Activated T-cell treated with anti-CD3 and anti-CD28 coated beads, Interleukin-2, amount 50 U/mL, for 4 hours (primary cell): ENCODE measurements at places on chromosomes 6 and 20. TPM values are rescaled to one million over a fixed set of nuclear protein-coding genes. Genes with fewer than 3 reads are reported as not detected.

Gene CTCFL
- 0.27 TPM for total RNA-seq

Gene COL10A1
- not detected for total RNA-seq

Gene VSX1
- total RNA-seq = not detected

Gene ASIP
- not detected for total RNA-seq

Gene WFDC5
- total RNA-seq = not detected

Gene OR12D3
- not detected for total RNA-seq

Gene APOM
- 2.8 TPM for total RNA-seq

Gene PPP1R18
- total RNA-seq = 176 TPM

DNA sequence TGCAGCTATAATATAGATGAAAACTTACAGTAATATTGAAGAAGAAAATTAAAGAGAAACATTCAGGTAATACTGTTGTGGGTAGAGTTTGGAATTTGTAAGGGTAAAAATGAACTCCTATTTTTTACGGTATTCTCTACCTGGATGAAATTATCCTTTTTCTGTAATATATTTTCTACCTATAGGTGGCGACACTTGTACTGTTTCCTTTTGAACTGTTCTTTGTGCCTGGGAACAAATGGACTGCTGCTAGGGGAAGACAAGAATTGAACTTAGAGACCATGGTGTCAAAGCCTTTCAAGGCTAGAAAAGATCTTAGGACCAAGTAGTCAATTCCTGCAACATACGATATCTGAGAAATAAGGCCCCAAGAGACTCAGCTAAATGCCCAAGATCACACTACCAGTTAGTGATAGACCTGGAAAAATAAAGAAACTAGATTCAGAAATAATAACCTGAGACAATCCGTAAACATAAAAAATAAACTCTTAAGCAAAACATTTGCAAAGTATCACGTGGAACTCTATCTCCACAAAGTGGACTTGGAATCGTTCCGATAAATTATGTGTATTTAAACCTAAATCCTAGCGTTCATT lies 383.8 kb downstream of the TFAP2A start:
- DNase-seq = no peak

DNA sequence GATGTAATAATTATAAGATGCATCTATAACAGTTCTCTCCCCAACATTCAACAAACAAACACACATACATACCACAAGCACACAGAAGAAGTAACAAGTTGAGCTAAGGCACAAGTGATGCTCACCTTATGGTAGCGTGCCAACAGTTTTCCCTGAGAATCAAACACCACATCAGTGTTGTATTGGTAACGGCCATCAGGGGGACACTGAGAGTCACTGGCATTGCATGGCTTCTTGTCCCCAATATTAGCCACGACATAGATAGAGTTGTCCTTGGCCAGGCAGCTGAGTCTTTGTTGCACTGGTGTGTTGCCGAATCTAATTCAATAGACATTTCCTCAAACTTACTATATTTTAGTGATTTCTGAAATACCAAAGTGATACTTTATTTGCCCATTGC lies 14.8 kb upstream of the VNN1 start:
- no peak for DNase-seq

GRCh38 chr20:25750220-25750764 lies 53.6 kb upstream of the ZNF337 start:
- no peak for DNase-seq

DNA sequence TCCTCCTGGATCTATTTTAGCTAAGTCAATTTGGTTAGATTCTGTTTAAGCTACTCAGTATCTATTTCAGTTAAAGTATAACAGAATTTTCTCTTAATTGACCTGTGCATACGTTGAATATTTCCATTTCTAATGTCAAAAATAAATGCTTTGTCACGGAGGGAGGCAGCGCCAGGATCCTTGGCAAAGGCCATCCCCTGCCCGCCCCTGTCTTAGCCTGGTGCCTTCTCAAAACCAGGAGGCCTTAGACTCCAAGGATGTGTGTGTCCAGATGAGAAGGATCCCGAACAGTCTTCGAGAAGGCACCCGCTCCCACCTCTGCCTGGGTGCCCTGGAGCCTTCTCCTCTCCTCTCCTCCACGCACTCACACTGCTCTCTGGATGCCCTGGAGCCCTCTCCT lies 22.4 kb downstream of the TCFL5 start:
- no peak for DNase-seq

GRCh38 chr6:122753000-122753687 lies 26.4 kb upstream of the FABP7 start:
- no peak for DNase-seq

DNA sequence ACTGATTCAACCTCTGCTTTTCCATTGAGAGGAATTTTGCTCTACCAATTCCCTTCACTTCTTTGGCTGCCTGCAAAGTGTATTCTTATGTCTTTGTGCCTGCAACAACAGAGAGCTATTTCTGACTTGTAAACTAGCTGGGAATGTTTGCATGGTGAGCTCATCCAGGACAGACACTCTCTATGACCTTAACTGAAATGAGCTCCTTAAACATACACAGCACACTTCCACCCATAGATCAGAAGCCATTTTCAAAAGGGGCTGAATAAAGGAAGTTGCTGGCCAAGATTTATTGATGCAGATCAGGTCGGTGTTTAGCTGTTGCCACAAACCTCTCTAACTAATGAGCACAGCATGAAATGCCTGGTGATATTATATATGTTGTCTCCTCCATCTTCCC lies 377.7 kb downstream of the BTBD9 start:
- DNase-seq = no peak

DNA sequence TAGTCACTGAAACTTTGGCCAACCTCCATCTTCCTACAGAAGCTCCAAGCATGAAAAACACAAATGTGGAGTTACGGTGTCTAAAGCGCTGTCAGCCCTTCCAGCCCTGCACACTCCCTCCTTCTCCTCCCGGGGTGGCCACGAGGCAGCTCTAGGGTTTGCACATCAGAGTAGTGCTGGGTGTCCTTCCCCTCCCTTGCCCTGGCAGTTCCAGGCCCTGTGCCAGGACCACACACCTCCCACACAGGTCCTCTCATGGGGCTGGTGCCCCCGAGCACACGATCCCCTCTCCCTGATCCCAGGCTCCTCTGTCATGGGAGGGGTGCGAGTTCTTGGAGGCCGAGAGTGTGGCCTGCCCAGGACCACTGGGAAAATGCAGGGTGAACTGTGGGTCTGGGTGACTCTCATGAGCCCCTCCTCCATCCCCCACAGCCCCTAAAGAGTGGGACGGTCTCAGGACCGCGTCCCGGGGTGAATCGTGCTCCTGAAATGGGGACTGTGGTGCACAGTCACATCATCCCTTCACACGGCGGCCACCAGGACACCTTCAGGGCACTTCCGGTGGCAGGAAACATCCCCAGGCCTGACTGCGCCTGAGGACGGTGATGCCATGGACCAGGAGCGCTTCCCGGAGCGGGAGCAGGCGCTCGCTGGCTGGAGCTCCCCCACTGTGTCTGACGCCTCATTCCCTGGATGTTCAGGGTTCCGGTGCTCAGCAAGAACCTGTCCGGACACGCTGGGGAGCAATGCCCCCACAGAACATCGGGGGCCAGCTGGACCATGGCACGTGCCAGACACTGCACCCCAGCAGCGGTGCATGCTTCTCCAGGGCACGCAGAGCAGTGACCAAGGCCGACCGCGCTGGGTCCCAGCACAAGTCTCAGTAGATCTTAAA lies 42.8 kb upstream of the SLCO4A1 start:
- DNase-seq = no peak

- peak; percentile 31 for DNase-seq
Observed at GRCh38 chr6:41191569-41191968, 9.4 kb downstream of the TREML2 start.

DNA sequence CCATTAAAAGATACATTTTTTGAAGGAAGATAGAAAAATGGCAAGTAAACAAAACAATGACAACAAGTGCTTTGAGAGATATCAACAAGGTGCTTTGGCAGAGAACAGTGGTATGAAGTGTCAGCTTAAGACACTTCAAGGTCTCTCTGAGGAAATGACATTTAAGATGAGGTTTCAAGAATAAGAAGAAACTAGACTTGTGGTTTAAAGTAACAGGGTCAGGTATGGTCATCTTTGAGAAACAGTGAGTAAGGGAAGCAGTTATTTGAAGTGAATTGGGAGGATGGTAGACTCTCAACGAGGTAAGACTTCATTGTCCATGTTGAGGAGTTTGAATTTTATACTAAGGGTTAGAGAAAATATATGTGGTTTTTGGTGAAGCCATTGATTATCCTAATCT lies 77.8 kb downstream of the SYCP2L start:
- no peak for DNase-seq

GRCh38 chr6:107633680-107634323 lies 143.9 kb downstream of the SOBP start:
- no peak for DNase-seq

DNA sequence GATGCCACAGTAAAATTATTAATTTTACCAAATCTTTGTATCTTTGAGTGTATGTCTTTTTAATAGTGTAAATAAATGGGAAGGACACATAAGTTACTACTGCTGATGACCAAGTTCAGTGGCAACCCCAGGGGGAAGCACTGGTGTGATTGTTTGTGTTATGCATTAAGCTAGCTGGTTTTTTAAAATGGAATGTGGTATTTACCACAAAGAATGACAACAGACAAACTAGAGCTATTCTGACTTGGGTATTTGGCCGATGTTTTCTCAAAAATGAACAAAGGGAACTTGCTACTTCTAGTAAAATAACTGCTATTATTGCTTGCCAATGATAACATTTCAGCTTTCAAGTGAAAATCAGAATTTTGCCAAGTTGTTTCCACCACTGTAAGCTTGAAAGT lies 2.9 kb downstream of the FNDC1 start:
- DNase-seq = no peak

DNA sequence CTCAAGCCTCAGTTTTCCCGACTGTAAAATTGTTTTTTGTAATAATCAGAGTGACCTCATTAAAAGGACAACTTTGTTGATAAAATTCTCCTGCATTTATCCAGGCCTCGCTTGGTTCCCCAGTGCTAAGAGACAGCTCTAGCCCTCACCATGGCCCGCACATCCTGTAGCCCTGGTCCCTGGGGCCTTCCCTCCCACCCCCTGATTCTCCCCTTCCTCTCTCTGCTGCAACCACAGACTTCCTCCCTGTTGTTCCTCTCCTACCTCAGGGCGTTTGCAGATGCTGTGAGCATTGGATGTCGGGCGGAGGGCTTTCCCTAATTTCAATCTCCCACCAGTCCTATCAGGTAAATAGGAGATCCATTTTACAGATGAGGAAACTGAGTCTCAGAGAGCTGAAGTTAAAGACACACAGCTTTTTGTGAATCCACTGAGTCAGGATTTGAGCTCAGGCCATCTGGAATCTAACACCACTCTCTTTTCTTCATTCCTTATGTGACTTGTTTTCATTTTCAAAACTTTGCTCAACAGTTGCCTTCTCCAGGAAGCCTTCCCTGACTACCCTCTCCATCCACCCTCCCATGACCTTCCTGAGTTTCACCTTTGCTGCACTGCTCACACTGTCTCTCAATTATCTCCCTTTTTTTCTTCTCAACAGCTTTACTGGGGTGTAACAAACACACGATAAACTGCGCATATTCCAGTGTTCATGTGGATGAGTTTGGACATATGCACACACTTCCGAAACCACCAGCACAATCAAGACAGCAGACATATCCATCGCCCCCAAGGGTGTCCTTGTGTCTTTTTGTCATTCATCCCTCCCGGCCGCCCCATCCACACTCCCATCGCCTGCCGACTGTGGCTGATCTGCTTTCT lies 107.1 kb downstream of the CEBPB start:
- no peak for DNase-seq

- no peak for DNase-seq
Observed at GRCh38 chr20:4060856-4061695, 45.7 kb upstream of the RNF24 start.

- no peak for DNase-seq
Observed at GRCh38 chr6:5215799-5216198, 45.0 kb downstream of the LYRM4 start.

DNA sequence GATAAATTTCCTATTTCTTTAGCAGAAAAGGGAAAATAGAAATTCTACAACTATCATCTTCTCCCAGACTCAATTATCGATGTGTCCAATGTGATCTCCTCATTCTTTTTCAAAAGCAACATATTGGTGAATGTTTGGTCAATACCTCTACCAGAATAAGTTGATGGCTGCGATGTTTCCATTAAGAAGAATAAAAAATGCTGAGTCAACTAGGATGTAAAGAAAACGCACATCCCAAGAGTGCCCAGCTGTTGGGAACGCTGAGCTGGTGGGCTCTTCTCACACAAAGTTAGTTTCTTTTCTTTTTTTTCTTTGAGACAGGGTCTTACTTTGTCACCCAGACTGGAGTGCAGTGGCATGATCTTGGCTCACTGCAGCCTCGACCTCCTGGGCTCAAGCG lies 39.8 kb downstream of the RAMACL start:
- DNase-seq = no peak

- no peak for DNase-seq
Observed at GRCh38 chr20:24653306-24653705, 183.9 kb downstream of the SYNDIG1 start.

DNA sequence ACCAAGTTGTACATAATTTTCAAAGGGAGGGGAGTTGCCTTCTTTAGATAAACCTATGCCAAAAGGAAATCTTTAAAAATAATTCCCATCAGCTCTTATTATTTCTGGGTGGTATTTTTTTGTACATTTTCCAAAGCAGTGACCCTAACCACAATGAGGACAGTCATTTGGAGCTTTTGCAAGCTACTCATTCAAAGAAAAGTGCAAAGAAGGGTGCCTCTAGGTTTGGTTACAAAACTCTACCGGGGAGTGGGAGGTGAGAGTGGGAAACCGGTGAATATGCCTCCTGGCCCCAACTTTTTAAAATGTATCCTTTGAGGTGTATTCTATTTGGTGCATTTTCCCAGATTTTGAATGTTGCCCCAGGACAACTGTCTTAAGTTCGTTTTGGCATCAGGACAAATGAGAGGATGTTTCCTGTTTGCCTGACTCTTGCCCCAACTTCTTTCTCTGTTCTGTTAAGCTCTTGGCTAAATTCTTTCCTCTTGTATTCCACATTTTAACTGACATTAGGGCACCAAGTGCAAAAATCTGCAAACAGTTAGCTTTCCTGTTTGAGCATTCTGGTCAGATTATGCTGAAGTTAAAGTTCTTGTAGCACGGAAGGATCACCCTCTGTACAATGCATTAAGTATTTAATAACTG lies 78.9 kb downstream of the SLX4IP start:
- no peak for DNase-seq

DNA sequence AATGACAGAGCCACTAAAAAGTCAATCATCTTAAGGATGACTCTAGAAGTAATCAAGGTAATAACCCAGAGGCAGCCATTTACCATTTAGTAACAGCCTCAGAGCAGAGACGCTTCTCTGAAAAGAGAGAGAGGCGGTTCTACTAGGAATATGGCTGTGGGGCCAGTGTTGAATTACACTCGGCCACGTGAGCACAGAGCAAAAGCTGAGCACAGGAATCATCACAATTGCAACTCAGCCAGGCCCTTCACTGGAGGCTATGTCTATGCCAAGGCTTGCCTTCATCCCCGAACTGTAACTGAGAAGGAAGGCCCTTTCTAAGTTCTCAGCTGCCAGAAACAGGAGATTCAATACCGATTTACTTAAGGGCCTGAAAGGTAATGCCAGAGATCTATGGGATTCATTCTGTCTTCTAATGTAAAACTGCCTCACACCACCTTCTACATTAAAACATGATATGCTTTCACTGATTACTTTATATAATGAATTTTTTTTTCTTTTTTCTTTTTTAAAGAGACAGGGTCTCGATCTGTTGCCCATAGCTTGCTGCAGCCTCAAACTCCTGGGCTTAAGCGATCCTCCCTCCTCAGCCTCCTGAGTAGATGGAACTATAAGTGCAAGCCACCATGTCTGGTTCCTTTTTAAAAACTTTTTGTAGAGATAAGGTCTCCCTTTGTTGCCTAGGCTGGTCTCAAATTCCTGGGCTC lies 67.6 kb downstream of the NUDT3 start:
- no peak for DNase-seq

- DNase-seq = no peak
Observed at GRCh38 chr20:19715986-19716385, 42.1 kb upstream of the RIN2 start.

- DNase-seq = no peak
Observed at GRCh38 chr6:132482581-132482980, 30.3 kb downstream of the STX7 start.
